ENCODE measurements at places on chromosomes 11 and 22.

DNA sequence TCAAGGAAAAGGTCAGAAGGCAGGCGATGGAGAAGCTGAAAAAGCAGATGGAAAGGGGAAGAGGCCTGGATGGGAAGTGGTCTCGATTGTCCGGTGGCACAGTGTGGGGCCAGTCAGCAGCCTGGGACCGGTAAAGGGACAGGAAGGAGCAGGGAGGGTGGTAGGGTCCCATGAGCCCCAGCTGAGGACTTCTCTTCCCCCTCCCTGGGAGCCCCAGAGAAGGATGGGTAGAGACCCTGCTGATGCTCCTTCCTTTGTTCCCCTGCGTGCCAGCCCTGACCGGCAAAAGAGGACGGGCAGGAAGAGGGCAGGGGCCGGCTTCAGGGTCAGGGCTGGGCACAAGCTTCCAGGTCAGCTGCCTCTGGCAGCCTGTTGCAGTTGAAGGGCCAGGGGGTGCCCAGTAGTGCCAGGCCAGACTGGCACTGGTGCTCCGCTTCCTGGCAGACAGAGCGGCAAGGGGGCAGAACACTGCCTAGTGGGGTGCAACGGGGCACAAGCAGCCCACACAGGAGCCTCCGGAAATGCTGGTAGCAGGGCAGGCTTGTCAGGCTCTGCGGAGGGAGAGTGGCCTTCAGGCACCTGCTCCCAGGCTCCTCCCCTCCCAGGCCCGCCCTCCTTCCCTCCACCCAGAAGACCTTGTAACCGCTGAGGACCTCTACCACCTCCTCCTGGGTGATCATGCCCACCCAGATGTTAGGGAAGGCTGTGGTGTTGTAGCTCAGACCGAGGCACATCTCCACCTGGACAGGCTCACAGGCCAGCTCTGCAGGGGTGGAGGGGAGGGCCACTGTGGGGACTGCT, 739 bp upstream of the C1QTNF5 start:
- DNase-seq: no peak

GRCh38 chr11:67371911-67372320, 1.5 kb downstream of the CLCF1 start:
- DNase-seq: no peak

- DNase-seq: peak; percentile 88
These were observed 3.9 kb downstream of the UCP3 start for GRCh38 chr11:74004759-74005615.

DNA sequence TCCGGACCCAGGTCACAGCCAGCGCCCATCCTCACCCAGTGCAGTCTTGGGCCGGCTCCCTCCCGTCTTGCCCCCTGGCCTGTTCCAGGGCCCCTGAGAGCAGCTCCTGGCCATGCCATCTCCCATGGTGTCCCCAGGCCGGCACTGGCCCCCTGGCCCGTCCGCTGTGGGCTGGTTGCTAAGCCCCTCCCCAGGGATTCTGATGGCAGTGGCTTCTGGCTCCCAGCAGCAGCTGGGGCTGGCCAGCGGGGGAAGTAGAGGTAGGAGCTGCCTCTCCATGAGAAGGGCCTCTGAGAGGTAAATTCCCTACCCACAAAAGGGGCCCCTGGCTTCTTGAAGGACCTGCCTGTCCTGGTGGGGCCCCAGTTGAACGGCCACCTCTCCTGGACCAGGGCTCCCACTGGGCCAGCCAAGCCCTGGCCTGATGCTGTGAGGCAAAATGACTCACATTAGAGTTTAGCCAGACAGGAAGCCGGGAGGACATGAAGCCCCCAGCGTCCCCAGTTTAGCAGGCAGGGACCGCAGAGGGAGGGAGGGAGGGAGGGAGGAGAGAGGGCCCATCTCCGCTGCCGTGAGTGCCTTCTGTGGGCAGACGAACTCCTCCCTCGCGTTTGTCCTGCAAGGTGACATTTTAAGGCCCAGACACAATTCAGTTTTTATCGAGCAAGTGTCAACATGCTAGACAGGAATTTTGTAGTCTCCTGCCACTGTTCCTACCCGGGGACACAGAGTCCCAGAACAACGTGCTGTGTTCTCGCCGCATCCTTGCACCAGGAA, 32.9 kb upstream of the GAL start:
- no peak for DNase-seq

- DNase-seq: no peak
These were observed 913.8 kb upstream of the CHORDC1 start for GRCh38 chr11:91136631-91137030.

DNA sequence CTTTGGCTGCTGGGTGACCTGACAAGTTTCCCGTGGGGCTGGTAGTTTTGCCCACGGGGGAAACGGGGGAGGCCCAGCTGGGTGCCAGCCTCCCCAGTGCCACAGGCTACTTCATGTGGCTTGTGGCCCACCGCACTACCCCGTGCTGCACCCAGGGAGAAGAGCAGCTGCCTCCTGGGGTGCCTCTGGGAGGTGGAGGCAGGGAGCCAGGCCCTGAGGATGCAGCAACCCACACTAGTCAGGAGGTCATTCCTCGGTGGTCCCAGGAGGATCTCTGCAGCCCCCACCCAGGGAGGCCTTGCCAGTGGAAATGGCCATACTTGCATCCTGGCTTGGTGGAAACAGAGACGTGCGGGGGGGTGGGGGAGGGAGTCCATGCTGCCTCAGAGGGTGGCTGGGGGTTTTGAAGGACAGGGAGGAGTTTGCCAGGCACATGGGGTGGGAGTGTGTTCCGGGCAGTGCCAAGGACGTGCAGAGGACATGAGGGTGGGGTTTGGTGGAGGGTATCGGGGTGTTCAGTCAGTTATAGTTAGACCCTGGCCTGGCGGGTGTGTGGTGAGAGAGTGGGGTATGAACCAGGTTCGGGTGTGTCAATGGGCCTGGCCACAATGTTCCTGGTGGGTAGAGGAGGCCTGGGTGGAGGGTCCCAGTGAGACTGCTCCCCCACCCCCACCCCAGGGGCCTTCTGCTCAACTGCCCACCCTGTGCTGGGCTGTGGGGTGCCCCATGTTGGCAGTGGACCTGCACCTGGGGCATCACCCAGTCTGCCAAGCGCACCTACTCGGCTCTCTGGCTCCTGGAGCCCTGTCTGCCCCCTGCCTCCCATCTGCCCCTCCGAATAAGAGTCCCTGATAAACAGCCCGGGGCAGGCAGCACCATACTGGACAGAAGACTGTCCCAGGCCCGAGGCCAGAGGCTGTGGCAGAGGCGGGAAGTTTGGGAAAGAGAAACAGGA, 3.8 kb downstream of the PIM3 start:
- peak; percentile 54 for DNase-seq

DNA sequence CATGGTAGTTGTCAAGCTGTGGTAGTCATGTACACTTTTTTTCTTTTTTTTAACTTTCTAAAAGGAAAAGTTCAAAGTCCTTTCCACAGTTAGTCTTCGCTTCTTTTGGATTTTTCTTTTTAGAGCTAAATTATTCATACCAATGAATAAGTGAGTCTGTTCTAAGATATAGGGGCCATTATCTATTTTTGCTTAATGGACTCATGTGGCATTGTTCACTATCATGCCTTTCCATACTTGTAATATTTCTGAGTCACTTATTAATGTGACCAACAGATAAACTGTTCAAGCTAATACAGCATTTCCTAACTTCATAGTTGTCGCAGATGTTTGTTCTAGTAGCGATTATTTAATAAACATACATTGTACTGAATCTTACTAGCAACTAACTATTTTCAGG, 8.0 kb upstream of the B3GNT6 start:
- DNase-seq: no peak

- DNase-seq: peak; percentile 58
These were observed 24.0 kb downstream of the SLCO2B1 start for GRCh38 chr11:75174781-75175370.

DNA sequence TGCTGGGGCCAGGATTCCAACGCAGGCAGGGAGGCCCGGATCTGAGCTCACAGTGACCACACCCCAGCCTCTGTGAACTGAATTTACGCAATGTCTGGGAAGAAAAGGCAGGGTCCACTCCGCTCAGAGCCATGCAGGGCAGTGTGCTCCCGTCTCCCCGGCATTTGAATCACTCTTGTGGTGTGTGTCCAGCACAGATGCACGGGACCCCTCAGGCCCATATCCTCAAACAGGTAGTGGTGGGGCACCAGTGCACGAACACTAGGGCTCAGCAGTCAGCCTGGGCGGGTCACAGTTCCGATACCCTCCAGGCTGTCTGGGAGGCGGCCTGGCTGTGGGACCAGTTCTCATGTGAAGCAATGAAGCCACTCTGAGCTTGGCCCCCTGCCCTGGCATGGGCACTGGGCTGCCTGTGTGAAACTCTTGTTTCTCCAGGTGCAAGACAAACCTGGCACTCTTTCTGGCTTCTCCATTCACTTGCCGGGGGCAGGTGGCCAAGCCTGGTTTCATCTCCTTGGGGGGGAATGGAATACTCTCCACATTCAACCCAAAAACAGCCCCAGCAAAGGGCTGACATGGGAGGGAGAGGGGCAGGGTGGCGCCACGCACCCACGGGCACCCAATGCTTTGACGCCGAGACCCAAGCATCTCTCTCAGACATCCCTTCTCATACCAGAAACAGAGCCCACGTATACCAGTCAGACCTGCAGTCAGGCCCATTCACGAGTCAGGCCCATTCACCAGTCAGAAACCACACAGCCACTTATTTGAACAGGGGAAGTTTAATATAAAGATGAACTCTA, 14.3 kb downstream of the DHCR7 start:
- DNase-seq: no peak

GRCh38 chr11:18671246-18671645, 27.3 kb upstream of the TMEM86A start:
- no peak for DNase-seq

GRCh38 chr22:19383292-19383691, 48.2 kb downstream of the HIRA start:
- no peak for DNase-seq

DNA sequence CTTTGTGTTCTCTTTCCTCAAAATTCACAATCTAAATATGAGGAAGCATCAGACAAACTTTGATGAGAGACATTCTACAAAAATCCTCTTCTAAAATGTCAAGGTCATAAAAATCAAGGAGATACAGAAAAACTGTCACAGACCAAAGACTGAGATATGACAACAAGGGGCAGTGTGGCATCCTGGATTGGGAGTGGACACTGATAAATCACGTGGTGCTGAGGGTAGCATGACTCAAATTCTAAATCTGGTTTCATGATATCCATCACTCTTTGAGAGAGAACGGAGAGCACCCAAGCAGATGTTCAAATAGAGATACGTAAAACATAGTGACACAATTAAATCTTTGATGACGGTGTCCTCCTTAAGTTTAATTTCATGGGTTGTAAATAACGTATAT, 13.0 kb upstream of the CARD18 start:
- DNase-seq: no peak

DNA sequence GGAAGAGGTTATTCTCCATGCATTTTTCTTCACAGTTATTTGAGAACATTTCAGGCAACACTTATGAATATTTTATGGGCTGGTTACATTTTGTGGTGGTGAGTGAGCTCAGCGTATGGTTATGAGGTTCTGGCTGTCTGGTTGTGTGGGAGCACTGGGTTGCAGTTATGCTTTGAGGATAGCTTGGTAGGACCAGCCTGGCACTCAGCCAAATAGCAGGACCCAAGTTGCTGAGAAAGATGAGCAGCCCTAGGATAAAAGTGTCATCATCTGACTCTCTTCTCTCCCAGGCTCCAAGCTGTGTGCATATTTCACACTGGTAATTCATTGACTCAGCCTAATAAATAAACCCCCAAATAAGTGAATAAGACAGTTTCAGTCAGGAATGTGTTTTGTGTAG, 8.1 kb upstream of the SRSF8 start:
- no peak for DNase-seq

GRCh38 chr11:125072218-125072960, 9.3 kb downstream of the SLC37A2 start:
- DNase-seq: peak; percentile 68

DNA sequence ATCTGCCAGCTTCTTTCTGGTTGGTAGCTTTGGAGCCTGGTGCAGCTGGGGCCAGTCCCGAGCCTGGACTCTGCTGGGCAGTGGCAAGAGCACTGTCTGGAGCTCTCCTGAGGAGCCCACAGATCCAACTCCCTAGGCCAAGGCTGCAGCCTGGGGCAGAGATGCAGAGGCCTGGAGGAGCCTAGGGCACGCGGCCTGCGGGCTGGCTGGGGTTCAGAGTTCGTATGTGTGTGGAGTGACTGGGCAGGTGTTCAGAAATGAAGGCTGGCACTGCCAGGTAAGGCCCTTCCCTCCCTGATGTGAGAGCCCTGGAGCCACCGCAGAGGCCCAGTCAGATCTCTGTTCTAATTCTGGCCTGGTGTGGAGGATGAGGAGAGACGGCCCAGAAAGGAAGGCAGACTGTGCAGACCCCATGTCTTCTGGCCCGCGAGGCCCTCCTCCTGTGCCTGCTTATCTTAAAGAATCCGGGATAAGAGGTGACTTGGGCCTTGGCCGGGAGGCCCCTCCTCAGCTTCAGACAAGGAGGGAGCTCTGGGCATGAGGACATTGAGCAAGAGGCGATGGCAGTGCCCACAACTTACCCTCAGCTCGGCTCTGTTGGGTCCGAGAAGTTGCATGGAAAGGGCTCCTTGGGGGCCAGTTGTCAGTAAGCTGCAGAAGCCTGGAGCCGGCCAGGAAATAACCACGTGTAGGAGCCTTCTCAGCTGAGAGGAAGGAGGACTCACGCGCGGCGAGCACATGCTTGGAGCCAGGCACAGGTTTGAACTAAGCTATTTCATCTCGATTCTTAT, 62.2 kb upstream of the B3GAT1 start:
- DNase-seq: no peak

DNA sequence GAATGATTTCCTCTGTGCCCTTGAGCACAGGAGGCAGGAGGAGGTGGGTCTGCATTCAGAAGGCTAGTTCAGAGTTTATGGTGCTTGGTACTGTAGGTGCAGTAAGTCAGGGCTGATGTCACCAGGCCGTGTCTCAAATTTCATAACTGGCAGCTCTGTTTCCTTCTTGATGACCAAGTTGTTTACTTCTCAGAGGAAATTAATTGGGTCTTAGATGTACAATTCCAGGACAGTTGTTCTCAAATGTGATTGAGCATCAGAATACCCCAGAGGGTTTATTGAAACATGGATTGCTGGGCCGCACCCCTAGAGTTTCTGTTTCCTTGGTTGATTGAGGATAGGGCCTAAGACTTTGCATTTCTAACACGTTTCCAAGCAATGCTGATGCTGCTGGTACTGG, 6.2 kb downstream of the AMOTL1 start:
- DNase-seq: no peak

DNA sequence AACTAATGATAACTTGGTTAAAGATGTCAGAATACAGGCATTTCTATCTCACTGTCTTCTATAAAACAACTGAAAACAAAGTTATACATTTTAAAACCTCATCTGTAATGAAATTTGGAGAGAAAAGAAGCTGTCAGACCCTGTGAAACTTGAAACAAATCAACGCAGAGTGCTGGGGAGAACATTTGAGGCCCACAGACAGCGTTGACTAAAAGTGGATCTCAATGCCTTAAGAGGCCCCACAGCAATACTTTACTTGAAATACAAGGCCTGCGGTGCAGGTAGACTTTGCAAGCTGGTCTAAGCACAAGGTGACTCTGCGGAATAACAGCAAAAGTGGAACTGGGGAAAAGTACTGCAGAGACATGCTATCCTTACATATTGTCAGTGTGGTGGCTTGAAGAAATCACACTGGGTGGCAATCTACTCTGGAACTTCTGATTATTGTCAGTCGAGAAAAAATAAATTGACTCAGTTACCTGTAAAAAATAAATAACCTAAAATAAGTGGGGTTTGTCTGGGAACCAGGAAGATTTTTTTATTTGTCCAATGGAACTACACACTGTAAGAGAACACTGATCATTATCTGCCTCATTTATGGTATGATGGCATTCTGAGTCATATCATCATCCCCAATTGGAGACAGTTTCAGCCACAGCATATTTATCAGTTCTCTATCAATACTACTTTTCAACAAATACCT, 138.9 kb downstream of the LUZP2 start:
- DNase-seq: no peak

Measured in CD4-positive, alpha-beta T cell treated with Interleukin-1 beta for 1 hour (primary cell).